AG04450 (cell line): ENCODE measurements at places on chromosomes 2 and 18.

- no peak for DNase-seq
Observed at GRCh38 chr18:56146565-56146964, 491.8 kb downstream of the TXNL1 start.

- no peak for DNase-seq
Observed at GRCh38 chr2:102620332-102620731, 979 bp downstream of the SLC9A2 start.

- DNase-seq, result no peak
Observed at GRCh38 chr2:8886876-8887275, 49.5 kb upstream of the KIDINS220 start.

DNA sequence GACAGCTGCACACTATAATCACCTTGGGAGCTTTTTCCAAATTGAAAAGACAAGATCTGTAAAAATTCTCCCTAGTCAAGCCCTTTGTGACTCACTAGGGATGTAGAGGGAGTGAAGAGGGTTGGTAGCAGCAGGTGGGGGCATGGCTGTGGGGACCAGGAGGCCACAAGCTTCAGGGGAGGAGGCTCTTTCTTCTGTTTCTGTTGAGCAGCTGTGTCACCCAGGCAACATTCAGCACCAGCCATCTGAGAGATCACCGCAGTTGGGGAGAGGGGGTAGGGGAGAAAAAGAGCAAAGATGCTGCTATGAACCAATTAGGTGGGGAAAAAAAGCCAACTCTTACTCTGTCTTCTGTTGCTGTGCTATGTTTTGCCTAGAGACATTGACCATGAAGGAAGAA is 352.3 kb upstream of the MEIS1 start:
- DNase-seq, result no peak

GRCh38 chr18:24054130-24054529 is 39.6 kb downstream of the TTC39C start:
- DNase-seq, result no peak

- DNase-seq, result no peak
Observed at GRCh38 chr2:216694082-216694825, 1.1 kb downstream of the IGFBP5 start.

DNA sequence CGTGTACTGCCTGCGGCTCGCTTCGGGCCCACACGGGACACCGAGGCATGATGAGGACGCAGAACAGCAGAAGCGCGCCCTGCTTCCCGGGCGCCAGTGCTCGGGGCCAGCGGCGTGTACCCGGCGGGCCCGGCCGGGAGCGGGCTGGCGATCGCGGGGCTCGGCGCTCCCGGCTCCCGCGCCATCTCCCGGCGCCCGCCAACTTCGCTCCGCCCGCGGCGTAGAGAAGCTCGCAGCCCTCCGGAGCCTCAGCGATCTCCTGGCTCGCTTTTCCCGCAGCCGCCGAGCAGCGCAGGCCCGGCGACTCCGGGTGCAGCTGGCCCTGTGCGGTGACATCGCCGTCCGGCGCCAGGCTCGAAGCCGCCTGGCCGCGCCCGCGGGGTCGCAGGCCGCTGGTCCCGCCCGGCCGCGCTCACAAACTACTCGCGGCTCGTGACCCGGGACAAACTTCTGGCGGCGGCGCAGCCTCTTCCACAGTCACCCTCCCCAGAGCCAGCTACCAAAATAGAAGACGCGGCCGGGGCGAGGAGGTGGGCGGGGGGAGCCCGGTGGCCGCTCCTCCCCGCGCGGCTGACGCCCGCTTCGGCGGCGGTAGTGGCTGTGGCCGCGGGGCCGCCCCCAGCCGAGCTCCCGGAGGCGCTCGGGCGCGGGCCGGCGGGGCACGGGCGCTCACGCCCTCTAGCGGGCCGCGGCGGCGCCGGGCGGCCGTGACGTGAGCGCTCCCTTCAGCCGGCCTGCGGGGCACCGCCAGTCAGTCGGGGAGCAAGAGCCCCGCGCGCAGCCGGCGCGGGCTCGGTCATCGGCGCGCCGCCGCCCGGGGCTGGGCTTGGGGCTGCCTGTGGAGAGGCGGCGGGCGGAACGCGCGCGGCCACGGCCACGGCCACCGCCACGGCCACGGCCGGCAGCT is at the start of gene PTPRM:
Gene PTPRM (plus strand): TSS at position 750 of the 907 bp plus-strand sequence. CDS start 503 bp downstream, outside the sequence.
- DNase-seq, result no peak

DNA sequence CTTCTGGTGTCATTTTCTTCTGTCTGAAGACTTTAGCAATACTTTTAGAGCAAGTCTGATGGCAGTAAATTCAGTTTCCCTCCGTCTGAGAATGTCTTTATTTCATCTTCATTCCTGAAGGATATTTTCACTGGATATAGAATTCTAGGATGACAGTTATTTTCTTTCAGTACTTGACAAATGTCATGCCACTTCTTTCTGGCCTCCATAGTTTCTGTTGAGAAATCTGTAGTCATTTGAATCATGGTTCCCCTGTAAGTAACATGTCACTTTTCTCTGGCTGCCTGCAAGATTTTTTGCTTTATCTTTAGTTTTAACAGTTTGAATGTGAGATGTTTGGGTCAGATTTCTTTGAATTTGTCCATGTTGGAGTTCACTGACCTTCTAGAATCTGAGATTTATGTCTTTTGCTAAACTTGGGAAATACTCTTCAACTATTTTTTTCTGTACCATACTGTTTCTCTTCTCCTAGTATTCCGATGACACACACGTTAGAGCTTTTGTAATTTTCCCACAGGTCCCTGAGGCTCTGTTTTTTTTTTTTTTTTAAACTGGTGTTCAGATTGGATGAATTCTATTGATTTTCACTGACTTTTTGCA is 30.2 kb downstream of the RMND5A start:
- DNase-seq, result no peak

DNA sequence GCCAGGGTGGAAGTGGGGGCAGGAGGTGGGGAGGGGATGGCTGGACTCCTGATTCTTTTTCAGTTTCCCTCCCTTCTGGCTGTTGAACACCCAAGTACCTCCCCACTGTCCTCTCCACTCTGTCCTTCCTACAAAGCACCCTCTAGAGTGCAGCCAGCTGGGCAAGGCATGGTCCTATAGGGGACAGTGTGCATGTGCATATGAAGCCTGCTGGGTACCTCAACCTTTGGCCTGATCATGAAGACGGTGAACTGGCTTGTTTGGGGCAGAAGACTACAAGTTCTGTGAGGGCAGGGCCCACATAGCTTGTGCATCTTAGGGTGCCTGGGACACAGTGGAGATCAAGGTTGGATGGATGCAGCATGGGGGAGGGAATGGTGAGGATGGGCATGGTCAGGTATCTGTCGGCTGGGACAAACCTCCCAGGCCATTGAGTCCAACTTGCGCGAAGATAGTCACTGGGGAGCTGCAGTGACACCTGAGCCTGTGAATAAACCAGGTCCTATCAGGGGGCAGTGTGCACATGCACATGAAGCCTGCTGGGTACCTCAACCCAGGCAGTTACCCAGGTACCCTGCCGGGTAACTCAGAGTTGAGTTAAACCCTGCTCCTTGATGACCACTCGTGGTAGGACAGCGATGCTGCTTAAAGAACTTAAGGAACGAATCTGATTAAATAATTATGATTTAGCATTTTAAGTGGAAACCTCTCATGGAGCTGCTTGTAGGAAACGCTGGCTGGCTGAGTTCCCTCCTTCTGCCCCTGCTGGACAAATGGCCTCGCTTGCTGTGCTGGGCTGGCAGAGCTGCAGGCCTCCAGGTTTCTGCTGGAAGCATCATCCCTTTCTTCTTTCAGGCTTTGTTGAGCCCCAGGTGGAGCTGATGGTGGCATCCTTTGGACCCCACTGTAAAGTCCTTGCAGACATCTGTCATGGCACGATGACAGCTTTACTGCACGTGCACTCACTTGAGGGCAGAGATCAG is 84.0 kb downstream of the POLR1A start:
- no peak for DNase-seq

GRCh38 chr2:47616506-47616905 is 166.4 kb upstream of the MSH6 start:
- no peak for DNase-seq

DNA sequence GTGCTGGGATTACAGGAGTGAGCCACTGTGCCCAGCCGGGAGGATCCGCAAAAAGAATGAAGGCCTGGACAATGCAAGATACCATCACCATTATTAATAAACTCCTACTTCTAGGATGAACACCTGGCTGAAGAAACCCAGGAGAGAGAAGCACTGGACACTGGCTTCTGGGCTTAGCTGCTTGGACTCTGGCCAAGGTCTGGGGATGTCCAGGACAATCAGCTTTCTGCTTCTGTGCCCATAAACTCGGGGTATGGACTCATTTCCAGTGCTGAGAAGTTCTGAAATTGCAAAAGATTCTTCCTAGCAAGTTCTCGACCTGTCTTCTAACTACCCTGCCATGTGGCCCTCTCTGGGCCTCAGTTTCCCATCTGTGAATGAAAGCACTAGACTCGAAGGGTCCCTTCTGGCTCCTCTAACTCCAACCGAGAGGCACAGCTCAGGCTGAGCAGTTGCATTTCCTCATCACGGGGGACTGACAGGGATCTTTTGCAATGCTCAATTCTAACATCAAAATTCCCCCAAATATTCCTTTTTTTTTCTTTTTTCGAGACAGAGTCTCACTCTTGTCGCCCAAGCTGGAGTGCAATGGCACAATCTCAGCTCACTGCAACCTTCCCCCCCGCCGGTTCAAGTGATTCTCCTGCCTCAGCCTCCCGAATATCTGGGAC is 2.4 kb upstream of the SH2D6 start:
- DNase-seq, result no peak

- DNase-seq, result no peak
Observed at GRCh38 chr2:149145314-149146295, 107.1 kb downstream of the LYPD6B start.

DNA sequence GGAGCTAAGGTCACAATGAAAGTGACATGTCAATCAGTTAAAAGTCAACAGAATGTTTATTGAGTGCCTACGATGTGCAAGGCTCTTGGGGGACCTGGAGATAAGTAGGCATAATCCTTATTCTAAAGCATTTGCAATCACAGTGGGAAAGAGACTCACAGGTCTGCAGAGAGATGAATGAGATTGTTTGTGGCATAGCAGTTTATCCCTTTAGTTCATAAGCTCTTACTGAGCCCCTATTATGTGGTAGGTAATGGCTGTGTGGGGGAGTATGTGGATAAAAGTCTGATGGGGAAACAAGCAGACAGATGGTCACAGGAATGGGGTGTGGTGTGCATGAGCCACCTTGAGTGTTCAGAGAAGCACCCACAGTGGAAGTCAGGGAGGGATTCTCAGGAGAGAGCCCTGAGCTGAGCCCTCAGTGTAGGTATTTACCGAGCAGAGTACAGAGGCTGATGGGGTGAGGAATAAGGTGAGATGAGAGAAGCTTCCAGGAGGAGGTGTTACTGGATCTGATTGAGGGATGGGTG is 48.1 kb downstream of the EMILIN2 start:
- no peak for DNase-seq

GRCh38 chr18:69490813-69491212 is 90.1 kb downstream of the DOK6 start:
- DNase-seq, result peak; percentile 23

- DNase-seq, result no peak
Observed at GRCh38 chr2:147845411-147845971, 662 bp downstream of the ACVR2A start.

DNA sequence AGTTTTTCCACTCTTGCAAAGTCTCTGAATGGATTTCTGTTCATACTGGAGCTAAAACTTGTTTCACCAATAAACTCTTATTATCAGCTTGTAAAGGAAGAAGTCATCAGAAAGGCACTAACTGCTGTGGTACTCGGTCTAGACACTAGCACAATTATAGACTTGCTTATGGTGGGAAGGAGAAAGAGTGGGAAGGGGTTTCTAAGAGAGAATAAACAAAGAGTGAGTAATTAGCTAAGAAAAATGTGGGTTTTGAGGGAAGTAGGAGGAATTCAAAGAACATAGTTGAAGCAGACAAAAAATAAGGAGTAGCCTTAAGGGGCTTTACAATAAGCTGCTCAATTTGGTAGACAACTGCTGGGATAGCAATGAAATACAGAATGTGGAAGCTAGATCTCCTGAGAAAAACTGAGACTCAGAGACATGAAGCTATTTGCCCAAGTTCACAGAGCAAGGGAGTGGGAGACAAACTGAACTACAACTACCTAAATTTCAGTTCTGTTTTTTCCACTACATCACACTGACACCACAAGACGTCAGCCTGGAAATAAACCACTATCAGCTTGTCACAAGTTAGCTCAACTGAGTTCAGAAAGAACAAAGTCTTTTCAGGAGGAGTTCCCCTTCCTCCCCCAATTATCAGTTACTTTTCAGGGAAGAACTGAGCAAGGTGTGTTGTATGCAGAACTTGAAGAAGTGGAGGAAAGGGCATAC is 59.7 kb downstream of the MAP4K3 start:
- DNase-seq, result no peak

DNA sequence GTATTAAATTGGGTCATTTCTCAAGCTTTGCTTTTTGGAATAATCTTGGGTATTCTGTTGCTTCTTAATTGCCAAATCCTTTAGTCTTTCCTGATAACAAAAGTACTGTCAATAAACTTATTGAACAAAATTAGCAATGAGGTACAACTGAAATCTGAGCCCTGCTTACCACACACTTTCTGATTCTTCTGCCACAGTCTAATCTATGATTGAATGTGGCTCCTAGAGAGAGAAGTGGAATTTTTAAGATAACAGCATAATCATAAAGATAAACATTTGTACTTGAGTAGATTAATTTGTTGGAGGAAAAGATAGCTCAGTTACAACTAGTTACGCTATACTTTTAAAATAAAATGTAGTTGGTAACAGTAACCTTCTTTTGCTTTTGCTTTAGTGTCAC is 354.8 kb downstream of the CELF4 start:
- no peak for DNase-seq

DNA sequence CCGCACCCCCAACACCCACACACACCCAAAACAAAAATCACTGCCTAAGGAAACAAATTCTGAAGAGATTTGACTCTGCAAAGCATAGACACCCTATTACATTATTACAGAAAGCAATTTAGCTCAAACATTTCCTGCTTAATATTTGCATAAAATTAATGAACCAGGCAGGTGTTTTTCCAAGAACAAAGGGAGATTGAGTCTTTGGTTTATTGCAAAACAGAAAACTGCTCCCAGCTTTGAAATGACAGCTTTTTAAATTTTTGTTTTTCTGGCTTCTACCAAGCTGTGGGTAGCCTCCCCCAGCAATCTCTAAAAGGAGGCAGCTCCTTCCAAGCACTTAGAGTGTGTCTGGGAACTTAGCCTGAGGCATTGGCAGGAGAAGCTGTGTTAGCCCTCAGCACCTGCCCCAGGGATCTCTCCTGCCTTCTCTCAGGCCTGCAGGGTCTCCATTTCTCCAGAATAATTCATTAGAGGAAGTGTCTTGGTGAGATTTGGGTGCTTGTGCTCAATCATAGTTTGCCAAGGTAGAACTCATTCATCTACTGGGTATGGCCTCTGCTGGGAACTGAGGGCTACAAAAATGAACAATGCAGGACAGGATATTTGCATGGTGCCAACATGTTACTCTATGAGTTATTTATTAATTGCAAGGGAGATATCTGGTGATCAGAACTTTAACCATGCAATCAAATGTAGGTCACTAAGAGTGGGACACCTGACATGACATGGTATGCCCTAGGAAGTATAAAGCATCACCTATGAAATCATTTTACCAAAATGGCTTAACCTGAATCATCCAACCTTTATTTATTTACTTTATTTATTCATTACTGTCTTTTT is 58.7 kb downstream of the B3GNT2 start:
- DNase-seq, result no peak
